ENCODE measurements at places on chromosomes 2 and 18.

GRCh38 chr2:212135739-212136138, 402.9 kb downstream of the ERBB4 start:
- DNase-seq, result no peak

DNA sequence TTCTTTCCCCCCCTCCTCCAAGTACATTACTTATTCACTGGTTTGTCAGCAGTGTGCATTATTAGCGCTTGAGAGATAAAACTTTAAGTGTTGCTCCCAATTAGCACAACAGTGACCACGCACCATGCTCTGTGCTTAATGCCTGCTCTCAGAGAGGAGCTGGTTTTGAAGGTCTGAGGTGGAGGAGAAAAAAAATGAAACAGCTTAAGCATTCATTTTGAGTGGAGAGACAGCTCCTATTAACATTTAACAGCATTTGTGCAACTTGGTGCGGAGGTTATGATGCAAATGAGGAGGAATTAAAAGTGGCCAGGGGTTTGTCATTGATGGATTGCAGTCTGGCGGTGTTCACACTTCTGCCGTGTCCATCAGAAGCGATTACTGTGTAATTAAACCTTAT, 141.8 kb downstream of the FIGN start:
- DNase-seq, result no peak

GRCh38 chr2:85539361-85540132, 579 bp downstream of the MAT2A start:
- peak; percentile 46 for DNase-seq

- DNase-seq, result no peak
Observed at GRCh38 chr2:9201185-9201891, 5.3 kb upstream of the ASAP2 start.

DNA sequence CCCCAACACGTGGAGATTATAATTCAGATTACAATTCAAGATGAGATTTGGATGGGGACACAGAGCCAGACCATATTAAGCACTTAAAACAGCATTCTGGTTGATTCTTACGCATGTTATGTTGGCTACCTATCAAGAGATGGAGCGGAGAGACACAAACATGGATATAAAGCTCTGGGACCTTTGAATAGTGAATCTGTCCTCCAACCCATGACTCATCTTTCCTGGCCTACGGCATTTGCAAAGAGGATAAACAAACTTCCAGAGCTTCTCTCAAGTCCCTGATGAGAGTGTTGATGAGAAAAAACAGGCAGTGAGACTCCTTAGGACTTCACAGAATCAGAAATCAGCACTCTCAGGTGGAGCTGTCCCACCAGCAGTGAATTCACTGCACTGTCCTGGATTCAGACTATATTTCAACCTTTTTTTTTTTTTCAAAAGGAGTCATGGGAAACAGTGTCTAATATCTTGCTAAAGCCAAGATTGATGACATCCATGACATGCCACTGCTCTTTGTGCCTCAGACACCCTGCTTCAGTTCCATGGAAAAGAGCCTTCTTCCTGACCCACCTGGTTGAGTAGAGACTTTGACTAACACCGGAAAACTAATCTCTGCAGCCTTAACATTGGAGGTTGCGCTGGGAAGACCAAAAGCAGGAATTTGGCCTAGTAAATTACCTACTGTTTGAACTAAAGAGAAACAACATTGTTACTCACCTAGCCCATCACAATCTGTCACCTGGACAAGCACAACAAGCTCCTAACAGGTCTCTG, 62.1 kb upstream of the NPAS2 start:
- DNase-seq, result no peak

GRCh38 chr18:47873625-47874024, 56.8 kb downstream of the SMAD2 start:
- no peak for DNase-seq

DNA sequence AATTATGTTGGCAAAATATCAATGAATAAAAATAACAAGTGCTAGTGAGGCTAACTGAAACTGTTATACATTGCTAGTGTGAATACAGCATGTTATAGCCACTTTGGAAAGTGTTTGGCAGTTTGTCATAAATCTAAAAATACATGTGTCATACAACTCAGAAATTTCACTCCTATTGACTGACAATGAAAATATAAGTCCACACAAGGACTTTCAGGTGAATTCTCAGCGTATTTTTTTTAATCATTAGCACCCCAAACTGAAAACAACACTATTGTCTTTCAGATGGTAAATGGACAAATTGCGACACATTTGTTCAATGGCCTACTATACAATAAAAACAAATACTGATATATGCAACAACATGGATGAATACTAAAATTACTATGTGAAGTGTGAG, 884.8 kb downstream of the TRIB2 start:
- no peak for DNase-seq

DNA sequence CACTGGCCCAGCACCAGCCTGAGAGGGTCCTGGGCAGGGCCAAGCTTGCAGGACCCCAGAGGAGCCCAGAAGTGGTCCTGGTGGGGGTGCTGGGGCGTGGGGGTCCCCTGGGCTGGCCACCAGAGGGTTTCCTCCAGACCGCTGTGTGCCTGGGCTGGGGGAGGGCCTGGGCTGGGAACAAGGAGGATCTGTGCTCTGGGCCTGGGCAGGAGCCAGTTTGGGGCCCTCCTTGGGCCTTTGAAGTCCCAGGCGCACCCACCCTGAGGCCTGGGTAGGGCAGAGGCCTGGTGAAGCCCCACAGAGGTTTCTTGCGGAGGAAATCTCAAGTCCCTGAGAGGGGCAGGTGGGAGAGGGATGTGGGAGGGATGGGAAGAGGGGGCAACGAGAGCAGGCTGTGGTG, 63.4 kb upstream of the GPC1 start:
- no peak for DNase-seq

DNA sequence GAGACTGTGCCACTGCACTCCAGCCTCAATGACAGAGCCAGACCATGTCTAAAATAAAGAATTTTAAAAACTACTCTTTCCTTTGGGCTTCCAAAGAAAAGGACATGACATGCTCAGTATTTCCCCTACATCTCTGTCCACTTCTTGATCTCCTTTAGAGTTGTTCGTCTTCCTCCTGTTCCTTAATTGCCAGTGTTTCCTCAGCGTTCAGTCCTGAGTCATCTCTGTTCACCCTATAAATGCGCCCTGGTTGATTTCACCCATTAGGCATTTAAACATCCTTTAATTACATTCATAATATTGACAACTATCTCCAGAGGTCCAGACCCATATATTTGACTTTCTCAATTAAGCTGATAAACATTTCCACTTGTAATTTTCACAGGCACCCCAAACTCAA, 64.0 kb downstream of the AAK1 start:
- DNase-seq, result no peak

DNA sequence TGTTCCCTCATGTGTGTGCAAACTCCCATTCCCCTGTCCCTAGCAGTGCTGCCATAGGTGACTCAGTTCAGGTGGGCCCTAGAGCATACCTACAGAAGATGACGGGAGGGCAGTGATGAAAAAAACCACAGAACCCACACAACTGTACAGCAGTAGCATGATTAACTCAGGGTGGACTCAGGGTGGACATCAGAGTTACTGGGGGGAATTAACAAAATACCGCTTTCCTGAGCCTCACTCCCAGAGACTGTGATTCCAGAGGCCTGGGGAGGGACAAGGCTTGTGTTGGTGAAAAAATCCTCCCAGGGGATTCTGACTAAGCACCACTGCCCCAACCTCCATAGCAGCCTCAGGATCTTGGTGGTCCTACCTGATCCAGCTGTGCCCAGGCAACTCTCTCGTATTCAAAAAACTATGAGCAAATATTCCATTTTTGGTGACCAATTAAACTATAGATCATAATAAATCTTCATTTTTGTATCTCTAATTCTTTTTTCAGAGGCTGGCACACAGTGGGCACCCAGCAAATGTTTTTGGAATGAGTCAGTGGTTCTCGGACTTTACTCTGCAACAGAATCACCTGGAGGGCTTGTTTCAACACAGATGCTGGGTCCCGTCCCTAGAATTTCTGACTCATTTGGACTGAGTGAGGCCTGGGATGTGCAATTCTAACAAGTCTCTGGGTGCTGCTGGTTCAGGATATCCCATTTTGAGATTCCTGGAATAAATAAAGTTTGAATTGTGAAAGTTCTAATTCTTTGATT, 84.1 kb upstream of the NABP1 start:
- no peak for DNase-seq

- DNase-seq, result no peak
Observed at GRCh38 chr2:72932045-72932740, 14.9 kb downstream of the EMX1 start.

- no peak for DNase-seq
Observed at GRCh38 chr2:238113611-238114010, 13.5 kb downstream of the ESPNL start.

GRCh38 chr2:15881676-15882075, 58.7 kb upstream of the MYCN start:
- no peak for DNase-seq

DNA sequence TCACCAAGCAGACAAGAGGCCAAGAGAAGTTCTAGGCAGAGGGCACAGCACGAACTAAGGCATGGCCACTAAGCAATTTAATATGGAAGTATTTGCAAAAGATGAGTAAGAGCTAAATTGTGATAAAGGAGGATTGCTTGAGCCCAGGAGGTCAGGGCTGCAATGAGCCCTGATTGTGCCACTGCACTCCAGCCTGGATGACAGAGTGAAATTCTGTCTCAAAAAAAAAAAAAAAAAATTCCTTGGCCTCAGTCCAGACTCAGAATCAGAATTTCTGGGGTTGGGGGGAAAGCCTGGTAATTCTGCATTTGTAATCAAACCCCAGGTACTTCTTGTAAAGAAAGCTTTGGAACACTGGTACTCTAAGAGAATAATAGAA, 46.8 kb upstream of the RTN4 start:
- DNase-seq, result no peak

GRCh38 chr2:217107480-217107879, 247.6 kb upstream of the TNP1 start:
- DNase-seq, result no peak

- DNase-seq, result no peak
Observed at GRCh38 chr2:98039085-98039756, 43.5 kb upstream of the TMEM131 start.

GRCh38 chr18:63409301-63409700, 13.0 kb downstream of the VPS4B start:
- no peak for DNase-seq

- no peak for DNase-seq
Observed at GRCh38 chr2:160229591-160229990, 29.5 kb upstream of the ITGB6 start.

DNA sequence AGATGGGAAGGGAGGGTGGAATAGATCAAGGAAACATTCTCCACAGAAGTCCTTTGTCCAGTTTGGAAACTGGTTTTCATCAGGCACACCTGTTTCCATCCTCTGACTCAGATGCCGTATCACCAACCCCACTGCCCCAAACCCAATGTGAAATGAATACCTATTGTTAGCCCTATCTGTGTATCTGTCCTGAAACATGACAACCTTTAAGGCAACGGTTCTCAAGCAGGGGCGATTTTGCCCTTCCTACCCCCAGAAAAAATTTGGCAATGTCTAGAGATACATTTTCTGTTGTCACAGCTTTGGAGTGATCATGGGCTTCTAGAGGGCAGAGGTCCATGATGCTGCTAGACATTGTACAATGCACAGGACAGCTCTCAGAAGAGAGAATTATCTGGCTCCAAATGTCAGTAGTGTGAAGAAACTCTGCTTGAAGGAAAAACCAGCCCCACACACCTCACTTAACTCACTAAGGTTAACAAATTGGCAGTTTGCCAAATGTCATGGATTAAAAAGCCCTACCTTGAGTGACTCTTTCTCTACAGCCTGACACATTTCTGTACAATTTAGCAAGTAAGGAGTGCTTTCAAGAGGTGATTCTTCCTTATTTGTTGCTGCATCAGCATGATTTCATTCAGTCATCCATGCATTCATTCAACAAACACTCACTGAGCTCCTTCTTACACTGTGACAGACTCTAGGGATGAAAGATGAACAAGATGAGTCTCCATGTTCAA, 3.4 kb downstream of the SCTR start:
- DNase-seq, result no peak

GRCh38 chr2:187168720-187169713, 279.0 kb downstream of the CALCRL start:
- no peak for DNase-seq

DNA sequence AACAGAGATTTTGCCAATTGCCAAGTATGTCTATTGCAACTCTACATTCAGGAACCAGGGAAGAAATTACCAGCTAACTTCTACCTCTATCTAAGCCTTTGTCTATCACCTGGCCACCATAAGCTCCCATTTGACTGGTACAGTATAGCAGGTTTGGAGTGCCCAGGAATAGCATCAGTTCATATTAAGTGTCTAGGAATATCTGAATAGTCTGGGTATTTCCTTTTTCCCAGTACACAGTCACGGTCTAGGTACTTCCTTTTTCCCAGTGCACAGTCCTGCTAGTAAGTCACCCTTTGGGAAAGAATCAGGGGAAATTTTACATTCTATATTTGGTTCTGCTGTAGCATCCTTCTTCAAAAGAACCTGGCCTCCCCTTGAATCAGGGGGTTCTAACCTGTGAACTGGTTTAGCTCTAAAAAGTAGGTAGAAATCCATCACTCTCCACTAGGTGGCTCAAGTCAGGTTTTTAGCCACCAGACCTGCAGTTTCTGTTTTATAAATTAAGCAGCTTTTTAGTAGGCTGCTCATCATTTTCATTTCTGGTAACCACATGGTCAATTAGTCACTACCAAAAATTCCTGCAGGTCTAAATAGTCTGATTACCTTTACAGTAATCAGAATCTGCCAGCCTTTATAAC, 49.3 kb upstream of the DNAJC10 start:
- DNase-seq, result no peak

Measured in activated CD8-positive, alpha-beta memory T cell treated with anti-CD3 and anti-CD28 coated beads for 1 hour (primary cell).